Activated naive CD4-positive, alpha-beta T cell (primary cell): ENCODE measurements at places on chromosomes 4 and X.

- DNase-seq = no peak
These were observed 187.7 kb upstream of the GATB start for GRCh38 chr4:151948351-151949016.

DNA sequence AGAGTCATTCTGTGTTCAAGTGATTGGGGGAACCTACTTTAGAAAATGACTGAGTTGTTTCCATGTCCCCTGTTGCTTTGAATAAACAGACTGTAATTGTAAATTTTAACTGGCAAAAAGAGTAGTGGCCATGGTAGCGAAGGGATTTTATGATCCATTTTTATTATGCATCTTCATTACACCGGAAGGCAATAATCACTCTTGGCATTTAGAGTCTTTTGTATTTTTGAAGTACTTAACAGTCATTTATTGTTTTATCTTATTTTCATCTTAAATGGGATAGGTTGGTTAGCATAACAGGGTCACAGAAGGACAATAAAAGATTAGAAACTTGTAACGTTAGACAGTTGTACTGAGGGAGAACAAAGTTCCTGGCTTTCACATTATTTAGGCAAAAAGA, 11.0 kb upstream of the OTC start:
- DNase-seq = no peak

GRCh38 chr4:33722800-33723516, 2521.4 kb downstream of the ARAP2 start:
- DNase-seq = no peak

DNA sequence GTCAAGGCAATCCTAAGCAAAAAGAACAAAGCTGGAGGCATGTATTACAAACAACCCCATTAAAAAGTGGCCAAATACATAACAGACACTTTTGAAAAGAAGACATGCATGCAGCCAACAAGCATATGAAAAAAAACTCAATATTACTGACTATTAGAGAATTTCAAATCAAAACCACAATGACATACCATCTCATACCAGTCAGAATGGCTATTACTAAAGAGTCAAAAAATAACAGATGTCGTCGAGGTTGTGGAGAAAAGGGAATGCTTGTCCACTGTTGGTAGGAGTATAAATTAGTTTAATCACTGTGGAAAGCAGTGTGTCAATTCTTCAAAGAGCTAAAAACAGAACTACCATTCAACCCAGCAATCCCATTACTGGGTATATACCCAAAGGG, 604.6 kb upstream of the GRIA3 start:
- no peak for DNase-seq

- DNase-seq = no peak
These were observed 46.8 kb upstream of the PITX2 start for GRCh38 chr4:110669663-110670062.

DNA sequence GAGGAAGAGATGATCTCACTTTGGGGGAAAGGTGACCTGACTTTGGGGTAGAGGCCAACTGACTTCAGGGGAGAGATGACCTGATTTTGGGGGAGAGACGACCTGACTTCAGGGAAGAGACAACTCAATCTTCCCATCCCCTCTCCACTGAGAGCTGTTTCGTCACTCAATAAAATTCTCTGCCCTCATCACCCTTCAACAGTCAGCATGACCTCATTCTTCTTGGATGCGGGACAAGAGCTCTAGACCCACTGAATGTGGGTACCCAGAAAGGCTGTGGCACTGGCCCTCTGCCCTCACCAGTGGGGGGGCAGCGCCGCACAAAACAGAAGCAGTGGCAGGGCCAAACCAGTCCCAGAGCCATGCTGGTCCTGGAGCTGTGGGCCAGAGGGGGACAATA, 34.6 kb downstream of the ATXN3L start:
- no peak for DNase-seq

GRCh38 chr4:76596713-76597112, 161.7 kb downstream of the SHROOM3 start:
- DNase-seq = no peak

DNA sequence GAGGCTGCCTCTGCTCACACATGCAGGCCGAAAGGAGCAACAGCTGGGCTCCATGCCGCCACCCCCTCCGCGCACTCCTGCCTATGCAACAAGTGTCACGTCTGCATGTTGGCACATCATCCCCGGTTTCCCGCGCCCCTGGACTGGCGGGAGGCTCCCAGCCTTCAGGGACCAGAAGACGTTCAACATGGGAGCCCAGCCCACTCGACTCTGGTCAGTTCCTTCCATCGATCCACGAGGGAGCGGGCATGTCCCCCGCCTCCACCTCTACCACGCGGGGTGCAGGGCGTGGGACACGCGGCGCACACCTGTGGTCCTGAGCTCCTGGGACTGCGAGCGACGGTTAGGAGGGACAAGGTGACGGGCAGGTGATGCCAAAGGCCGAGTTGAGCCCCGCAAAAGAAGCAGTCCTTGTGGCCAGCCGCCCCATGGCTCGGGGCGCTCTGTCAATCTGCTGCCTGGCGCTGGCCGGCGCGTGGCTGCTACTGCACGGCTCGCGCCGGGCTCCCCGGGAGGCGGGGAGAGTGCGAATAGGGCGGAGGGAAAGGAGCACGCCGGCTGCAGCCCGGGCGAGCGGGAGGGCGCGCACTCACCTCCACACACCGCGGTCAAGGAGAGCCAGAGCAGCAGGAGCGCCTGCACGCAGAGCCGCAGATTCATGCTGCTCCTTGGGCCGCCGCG, 645 bp downstream of the APLN start:
- DNase-seq = no peak

DNA sequence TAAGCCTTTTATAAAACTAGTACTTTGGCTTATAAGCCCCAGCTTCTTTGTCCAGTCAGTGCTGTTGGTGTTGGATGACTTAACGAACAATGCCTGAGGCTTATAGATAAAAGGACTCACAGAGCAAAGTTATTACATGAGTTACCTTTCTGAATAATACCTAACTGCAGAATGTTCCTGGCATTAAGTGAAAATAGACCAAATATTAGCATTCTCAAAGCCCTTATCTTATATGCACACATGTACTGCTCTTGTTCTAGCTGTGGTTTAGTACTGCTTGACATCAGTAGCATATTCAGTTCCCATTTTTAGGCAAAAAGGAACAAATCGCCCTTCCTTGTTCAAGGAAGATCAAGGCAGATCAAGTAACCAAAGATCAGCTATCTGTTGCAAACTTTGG, 131.6 kb downstream of the ZNF330 start:
- no peak for DNase-seq

DNA sequence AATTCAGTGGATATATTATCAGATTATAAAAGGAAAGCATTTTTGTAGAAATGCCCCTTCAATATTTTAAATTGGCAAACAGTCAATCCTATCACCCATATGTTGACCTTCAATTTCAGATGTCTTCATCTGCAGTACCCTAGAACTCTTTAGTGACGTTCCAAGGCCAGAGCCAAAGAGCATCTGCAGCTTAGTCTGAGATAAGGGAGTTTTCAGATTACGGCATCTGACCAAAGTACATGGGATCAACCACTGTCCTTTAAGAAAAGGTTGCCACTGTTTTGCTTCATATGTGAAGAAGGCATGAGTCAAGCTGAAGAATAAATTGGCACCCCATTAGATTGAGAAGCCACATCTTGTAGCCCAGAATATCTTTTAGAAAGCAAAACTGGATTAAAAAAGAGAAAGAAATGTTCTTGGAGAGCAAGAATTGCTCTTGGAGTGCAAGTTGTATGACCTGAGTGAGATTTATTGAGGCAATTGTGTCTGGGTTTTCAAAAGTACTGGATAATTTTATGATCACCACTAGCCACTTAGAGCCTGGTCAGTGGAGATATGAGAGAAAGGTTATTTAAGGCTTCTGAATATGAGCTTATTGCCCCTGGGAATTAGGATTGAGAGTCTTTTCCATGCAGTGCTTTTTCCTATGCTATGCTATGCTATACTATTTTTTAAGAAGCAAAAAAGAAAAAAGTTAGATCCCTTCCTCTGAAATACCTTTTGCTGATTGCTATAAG, 251.9 kb upstream of the NR3C2 start:
- no peak for DNase-seq

GRCh38 chr4:27148211-27148895, 287.7 kb downstream of the STIM2 start:
- no peak for DNase-seq

DNA sequence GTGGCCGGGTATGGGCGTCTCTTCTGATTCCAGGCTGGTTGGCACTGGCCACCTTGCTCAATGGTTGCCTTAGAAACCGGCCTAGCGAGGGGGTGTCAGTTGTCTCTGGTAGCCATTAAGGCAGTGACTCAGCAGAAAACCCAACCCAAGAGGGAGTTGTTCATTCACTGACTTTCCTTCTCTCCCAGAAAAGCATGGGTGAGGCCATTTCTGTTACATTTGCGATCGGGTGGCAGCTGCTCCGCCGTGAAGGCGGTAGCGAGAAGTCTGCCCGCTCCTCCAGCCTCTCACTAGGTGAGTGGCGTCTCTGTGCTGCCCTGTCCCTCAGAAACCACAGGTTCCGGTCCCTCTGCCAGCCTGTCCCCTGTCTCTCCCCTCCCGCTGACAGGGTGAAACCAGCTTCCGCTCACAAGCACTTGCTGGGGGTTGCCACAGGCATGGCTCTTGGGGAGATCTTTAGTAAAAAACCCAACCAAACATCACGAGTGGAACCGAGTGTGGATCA, 17.4 kb downstream of the IRAK1 start:
- no peak for DNase-seq

DNA sequence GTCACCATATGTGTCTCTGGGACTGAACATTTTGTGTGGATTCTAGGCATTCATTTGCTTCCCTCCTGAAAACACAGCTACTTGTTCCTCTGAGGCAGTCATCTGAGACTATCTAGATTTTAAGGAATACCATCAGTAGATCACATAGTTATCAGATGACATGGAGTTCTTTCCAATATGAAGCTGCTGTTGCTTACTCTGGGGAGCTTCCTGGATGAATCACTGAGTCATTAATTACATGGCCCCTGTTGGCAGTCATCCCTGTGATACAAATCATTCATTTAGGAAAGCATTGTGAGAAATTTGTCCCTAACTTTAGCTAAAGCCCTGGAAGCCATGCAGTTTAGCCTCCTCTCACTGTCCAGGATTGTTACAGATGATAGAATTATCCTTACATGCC, 98.2 kb upstream of the ARSJ start:
- no peak for DNase-seq

DNA sequence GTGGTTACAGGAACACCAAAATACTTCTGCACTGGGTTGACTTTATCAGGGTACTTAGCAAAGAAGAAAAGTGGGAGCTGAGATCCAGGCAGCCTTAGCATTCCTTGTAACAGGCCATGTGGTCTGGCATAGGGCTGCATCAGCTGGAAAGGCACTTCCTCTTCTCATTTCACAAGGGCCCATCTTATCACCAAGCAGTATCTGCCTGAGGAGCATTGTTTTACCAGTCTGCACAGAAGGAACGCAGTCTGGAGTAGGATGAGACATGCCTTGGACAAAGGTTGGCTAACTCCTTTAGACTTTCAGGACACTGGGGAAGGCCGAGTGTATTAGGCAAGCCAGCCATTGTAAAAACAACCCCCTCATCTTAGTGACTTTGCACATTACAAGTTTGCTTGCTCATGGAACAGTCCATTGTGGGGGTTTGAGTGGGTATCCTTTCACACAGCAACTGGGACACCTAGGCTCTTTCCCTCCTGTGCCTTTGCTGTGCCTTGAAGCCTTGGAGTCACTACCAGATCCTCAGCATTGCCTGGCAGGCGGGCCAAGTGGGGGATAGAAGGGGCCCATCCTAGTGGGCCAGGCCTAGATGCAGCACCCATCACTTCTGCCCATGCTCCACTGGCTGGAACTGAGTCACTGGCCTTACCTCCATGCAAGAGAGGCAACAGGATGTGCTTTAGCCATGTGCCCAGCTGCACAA, 4.6 kb downstream of the SUV39H1 start:
- no peak for DNase-seq

DNA sequence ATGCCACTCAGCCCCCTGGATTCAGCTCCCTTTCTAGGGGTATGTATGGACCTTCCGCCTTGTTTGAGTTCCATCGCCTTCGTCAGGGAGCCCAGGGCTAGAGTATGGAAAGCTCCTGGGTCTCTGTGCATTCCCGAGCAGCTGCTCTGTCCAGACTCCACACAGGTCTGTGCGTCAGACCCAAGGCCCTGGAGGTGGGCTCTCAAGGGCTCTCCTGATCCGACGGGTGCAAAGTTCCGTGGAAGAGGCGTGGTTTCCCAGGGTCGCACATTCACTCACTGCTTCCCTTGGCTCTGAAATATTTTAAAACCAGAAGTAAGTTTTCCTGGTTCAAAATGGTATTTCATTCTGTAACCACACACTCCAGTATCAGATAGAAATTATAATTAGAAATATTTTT, 863.2 kb downstream of the TRIML1 start:
- no peak for DNase-seq

- no peak for DNase-seq
These were observed 56.4 kb downstream of the RWDD4 start for GRCh38 chr4:183602557-183603027.

GRCh38 chr4:123776267-123776666, 379.7 kb downstream of the SPRY1 start:
- no peak for DNase-seq

GRCh38 chr4:139876337-139876941, 210.8 kb downstream of the MGST2 start:
- DNase-seq = no peak

- DNase-seq = no peak
These were observed 642.6 kb upstream of the HS3ST1 start for GRCh38 chr4:12071316-12071715.

DNA sequence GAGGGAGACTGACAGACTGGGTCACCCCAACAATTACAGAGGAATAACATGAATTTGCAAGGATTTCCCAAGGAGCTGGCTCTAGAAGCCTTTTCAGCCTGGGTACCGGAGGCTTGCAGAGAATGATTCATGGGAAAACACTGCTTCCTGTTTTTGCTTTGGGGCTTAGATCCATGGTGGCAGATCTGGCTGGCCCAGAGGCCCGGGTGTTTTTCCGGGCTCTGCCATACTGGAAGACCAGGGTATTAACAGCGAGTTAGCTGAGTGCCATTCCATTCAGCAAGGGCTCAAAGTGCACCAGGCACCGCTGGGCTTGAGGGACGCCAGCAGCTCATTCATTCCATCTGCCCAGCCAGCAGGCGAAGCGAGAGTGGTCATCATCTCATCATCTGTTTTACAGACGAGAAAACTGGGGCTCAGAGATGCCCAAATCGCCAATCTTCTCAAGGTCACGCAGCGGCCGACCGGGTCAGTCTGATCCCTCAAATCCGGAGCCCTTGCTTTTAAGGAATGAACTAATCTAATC, 1.3 kb downstream of the WDR1 start:
- DNase-seq = no peak

DNA sequence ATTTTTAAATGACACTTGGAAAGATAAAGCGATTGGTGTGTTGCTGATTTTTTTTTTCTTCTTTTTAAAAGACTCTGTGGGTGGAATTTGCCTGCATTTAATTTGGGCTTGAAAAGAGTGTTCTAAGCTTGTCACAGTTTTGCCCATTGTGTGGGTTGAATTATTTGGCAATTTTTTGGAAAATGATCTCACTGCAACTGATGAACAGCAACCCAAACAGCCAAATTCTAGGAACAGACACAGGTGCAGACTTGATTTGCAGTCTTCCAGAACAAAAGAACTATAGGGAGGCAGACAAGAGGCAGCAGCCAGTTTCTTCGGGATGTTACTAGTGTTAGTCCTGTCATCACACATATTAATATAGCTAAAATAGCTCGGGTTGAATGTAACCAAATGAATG, 40.5 kb downstream of the CASP6 start:
- no peak for DNase-seq

- no peak for DNase-seq
These were observed 226.6 kb downstream of the NSUN7 start for GRCh38 chr4:40976343-40976742.
